ENCODE measurements at places on chromosomes 2 and 18. TPM values are rescaled to one million over a fixed set of nuclear protein-coding genes. Genes with fewer than 3 reads are reported as not detected.
A peak's percentile ranks its signal among the peaks of the same experiment; 100 is the strongest.

DNA sequence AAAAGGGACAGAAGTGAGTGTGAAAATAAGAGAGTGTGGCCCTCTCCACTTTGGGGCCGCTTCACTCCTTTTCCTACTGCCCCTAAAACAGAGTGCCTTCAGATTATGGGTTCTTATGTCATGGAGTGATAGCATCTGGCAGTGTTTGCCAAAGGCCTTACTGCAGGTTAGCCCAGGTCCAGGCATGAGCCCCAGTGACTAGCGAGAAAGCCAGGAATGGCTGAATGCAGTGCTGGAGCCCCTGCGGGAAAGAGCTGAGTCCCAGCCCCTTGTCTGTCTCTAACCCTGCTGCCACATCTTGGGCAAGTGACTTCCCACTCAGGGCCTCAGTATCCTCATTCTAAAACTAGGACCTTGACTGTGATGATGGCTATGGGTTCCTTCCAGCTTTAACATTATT, 6.0 kb downstream of the IGFBP5 start:
- DNase-seq, result no peak

DNA sequence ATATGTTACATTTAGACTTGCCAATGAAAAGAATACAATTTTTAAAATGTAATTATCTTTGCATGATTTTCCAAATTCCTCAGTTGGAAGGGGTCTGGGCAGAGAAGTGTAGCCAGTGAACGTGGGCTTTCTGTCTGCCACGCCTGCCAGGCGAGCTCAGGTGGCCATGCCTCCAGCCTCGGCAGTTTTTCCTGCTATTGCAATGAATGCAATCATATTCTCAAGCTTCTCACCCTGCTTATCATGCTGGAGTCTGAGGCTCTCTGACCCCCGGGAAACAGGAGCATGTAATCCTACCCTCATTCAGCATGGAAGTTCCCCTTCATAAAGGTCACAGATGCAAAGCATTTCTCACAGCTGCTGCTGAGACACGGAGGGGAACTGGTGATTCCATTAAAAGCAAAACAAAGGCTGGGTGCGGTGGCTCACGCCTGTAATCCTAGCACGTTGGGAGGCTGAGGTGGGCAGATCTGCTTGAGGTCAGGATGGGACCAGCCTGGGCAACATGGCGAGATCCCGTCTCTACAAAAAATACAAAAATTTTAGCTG, 154.8 kb downstream of the MBP start:
- DNase-seq, result no peak

- no peak for DNase-seq
Measured at GRCh38 chr18:50473881-50474280, 86.0 kb upstream of the MAPK4 start.

DNA sequence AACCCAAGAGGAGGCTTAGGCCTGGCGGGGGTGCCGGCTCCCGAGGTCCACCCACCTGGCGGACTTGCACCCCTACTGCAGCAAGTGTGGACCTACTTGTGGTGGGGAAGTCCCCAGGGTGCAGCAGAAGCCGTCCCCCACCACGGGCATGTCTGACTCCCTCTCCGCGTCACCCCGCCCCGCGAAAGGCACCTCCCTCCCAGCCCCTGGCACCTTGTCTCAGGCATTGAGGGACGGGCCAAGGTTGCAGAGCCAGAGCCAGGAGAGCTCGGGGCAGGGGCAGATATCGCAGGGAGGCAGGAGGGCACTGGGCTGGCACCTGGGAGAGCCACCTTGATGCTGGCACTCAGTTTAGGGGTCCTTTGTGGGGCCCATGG, 19.0 kb downstream of the CROCC2 start:
- DNase-seq, result peak; percentile 41

- peak; percentile 63 for DNase-seq
Measured at GRCh38 chr2:10900216-10901109, 11.3 kb upstream of the KCNF1 start.

GRCh38 chr2:226796012-226796839, 3.4 kb downstream of the IRS1 start:
- peak; percentile 51 for DNase-seq

- no peak for DNase-seq
Measured at GRCh38 chr2:71417300-71418202, 35.8 kb upstream of the DYSF start.

GRCh38 chr2:108376774-108377173, 980 bp upstream of the SULT1C4 start:
- DNase-seq, result no peak

- DNase-seq, result no peak
Measured at GRCh38 chr2:225911019-225911418, 511.5 kb downstream of the NYAP2 start.

Gene RFX8
- total RNA-seq, result not detected

Gene INHA
- not detected for total RNA-seq

Gene PLEK
- 4.8 TPM for total RNA-seq

Measured in Peyer's patch (tissue), 4 donors.